ENCODE measurements at places on chromosomes 7 and 10. TPM values are rescaled to one million over a fixed set of nuclear protein-coding genes. Genes with fewer than 3 reads are reported as not detected.

- DNase-seq, result no peak
Measured at GRCh38 chr10:36464291-36464690, 661.1 kb upstream of the ANKRD30A start.

GRCh38 chr10:27701938-27702537 lies 43.6 kb downstream of the MKX start:
- DNase-seq, result no peak

DNA sequence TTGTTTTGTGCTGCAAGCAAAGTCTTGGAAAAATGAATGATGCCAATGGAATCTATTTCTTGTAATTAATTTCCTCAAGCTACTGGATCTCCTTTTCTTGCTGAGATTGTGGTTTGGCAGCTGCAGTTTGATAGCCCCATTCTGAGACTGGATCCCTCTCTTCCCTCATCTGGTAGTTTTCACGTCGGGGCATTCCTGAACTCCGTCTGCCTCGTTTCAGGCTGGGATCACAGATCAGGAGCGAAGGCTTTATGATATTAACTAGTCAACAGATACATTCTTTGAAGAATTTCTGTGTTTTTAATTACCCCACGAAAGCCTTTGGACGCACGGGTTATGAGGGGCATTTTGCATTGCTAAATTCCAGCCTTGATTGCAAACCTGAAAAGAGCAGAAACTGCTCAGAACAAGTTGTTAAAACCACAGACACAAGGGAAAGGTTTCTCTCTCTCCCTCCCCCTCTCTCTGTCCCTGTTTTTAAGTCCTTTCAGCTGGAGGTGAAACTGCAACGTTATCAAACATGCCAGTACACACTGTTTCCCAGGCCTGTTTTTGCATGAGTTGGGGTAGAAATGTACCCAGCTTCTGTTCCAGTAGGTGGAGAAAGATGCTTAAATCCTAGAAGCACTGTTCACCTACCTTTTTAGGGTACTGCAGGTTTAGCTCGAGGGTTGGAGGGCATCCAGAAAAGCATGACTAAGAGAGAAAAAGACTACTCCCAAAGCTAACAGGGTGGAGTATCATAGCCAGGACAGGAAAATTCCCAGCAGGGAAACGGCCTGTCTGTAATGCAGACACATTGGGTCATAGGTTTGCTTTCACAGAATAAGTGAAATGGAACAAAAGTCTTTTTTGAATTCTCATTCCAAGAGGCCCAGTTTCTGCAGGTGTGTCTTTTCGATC lies 124.3 kb downstream of the CUX1 start:
- DNase-seq, result no peak

DNA sequence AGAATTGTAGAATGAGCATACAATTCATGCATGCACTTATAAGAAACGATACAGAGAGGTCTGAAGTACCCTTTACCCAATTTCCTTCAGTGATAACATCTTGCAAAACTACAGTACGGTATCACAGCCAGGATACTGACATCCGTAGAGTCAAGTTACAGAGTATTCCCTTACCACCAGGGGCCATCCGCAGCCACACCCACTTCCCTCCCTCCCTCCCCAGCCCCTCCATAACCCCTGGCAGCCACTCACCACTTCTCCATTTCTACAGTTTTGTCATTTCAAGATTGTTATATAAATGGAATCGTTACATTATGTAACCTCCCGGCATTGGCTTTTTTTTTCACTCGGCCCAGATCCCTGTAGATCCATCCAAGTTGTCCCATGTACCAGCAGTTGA lies 113.6 kb upstream of the RET start:
- DNase-seq, result no peak

Gene BLNK
- 1.4 TPM for total RNA-seq

Gene C7orf57
- total RNA-seq, result not detected

Gene WDR37
- 28.3 TPM for total RNA-seq

Measured in psoas muscle (tissue), 8 donors.